SK-N-SH treated with all-trans-retinoic acid at 6 μM for 48 hours (cell line): ENCODE measurements at places on chromosomes 16 and 17.

- no peak for ATAC-seq
Observed at GRCh38 chr16:69107316-69107962, 2.0 kb downstream of the HAS3 start.

GRCh38 chr17:3981455-3981854 lies 17.2 kb upstream of the ATP2A3 start:
- ATAC-seq, result no peak

DNA sequence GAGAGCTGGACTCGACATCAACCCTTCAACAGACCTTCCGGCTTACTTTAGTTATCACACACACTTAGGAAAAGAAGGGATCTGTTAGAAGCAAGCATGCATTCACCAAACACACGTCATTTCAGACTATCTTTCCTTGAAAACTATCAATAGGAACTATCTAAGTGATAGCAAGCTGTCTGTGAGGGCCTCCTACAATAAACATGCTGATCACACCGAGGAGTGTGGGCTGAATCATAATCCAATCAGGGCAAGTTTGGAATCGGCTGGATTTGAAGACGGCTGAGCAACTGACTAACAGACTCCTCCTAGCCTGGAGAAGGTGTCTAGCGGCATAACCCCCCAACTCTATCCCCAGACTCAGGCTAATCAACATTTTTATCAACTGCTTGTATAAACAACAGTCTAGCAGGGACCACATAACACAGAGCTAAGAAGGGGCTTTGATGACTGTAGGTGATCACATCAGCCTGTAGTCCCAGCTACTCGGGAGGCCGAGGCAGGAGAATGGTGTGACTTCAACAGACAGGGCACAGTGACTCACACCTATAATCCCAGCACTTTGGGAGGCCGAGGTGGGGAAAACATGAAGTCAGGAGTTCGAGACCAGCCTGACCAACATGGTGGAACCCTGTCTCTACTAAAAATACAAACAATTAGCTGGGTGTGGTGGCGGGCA lies 14.1 kb downstream of the NXN start:
- ATAC-seq, result peak; percentile 24

DNA sequence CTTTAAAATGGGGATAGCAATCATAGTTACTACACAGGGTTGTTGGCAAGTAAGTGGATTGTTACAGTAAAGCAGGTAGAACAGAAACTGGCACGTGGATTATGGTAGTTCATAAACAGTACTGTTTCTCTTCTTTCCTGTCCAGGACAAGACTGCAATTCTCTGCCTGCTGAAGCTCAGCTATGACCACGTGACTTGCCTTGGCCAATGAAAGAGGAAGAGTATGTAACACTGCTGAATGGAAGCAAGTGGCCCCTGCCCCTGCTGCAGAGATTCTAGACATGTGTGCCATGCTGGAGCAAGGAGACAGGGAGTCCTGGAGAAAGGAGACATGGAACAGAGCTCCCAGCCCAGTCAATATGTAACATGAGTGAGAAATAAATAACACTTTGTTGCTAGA lies 66.6 kb upstream of the TOX3 start:
- no peak for ATAC-seq

DNA sequence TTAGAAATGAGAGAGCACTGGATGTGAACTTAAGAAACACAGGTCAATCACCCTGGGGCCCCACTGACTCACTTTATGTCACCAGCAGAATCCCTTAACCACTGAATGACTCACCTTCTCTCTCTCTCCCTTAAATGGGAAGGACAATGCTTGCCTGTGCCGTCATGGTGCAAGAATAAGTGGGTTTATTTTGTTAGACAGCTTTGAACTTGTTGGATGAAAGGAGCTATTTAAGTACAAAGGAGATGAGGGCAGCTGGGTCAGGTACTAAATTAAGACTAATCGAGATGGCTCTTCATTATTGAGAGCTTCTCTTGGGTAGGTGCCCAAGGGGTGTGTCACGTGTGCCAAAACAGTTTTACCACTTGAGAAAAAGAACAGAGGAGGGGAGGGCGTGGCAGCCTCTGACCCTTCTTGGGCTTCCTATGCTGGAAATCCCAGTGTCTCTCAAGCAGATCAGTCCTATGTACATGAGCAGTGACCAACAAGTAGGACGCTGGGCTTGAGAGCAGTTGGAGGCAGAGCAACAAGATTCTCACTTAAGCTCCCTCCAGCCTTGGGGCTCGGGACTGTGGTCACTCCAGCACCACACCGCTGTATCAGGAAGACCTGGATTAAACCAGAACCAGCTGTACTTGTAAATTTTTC lies 6.7 kb upstream of the KRT31 start:
- peak; percentile 69 for ATAC-seq

- ATAC-seq, result no peak
Observed at GRCh38 chr17:8222380-8222629, 11.9 kb upstream of the AURKB start.

GRCh38 chr17:43309505-43310332 lies 75.9 kb upstream of the RNU2-1 start:
- ATAC-seq, result no peak
